CD4-positive, CD25-positive, alpha-beta regulatory T cell (primary cell): ENCODE measurements at places on chromosomes 4 and X. TPM values are rescaled to one million over a fixed set of nuclear protein-coding genes. Genes with fewer than 3 reads are reported as not detected.

The TNMD gene
- total RNA-seq, result not detected

The TMPRSS11A gene
- total RNA-seq, result not detected

The PLP1 gene
- not detected for total RNA-seq

The HAND2 gene
- total RNA-seq, result not detected

The IRS4 gene
- total RNA-seq, result not detected

The ASIC5 gene
- total RNA-seq, result not detected

The GLRA2 gene
- not detected for total RNA-seq

The CHRDL1 gene
- total RNA-seq, result not detected

The VEGFC gene
- total RNA-seq, result not detected

- peak; percentile 24 for DNase-seq
Measured at GRCh38 chrX:129759576-129760061, 20.1 kb upstream of the SASH3 start.

DNA sequence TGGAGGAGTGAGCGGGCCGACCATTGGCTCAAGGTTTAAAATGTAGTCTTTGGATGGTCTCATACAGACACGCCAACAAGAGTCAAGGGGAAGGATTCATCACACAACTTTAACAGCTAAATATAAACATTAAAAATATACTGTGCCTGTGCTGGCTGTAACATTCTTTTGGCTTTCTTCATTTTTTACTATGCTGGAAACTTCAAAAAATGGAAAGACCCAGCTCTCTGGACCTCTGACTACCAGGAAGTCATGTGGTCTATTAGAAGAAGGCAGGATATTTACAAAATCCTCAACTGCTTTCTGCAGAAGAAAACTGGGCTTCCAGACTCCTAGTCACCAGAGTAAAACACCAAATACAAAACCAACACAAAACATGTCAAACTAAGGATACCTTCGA lies 49.8 kb upstream of the KLF3 start:
- peak; percentile 33 for DNase-seq

DNA sequence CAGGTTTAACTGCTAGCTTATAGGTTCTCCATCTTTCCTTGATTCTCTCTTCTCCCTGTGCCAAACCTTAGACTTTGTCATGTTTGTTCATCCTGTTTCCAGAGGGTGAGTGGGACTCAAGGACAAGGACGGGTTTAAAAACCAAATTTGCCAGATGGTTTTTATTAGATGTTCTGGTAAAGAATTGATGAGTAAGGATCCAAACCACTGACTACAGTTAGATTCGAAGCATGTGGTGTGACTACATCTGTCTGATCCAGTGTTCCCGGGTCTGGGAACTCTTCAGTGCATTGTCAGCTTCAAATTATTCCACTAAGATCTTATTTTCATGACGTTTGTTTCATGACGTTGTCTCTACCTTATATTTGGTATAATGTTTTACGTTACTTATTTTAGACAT lies 37.5 kb downstream of the MTMR1 start:
- no peak for DNase-seq

- DNase-seq, result no peak
Measured at GRCh38 chrX:44891642-44892041, 18.7 kb downstream of the KDM6A start.

DNA sequence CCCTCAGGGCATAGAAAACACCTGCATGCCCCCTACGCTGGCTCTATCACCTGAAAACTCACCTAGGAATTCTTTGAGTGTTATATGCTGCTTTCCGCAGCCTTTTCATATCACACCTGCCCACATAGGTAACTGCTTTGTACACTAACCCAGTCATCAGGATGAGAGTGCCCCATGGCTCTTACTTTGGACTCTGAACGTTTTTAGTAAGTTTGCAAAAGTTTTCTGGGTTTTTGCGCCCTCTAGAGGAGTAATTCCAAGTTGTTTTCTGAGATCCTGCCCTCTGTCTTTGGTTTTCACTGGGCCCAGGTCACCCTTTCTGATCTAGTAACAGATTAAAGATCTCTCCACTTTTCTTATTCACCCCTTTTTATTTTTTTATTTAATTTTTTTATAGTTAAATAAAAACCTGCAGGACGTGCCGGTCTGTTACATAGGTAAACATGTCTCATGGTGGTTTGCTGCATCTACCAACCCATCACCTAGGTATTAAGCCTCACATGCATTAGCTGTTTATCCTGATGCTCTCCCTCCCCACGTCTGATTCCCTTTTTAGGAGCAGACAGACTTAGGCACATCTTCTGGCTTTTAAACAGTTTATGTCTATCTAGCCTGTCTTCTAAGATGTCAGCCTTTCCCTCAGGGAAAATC lies 139.2 kb downstream of the NWD2 start:
- DNase-seq, result no peak

DNA sequence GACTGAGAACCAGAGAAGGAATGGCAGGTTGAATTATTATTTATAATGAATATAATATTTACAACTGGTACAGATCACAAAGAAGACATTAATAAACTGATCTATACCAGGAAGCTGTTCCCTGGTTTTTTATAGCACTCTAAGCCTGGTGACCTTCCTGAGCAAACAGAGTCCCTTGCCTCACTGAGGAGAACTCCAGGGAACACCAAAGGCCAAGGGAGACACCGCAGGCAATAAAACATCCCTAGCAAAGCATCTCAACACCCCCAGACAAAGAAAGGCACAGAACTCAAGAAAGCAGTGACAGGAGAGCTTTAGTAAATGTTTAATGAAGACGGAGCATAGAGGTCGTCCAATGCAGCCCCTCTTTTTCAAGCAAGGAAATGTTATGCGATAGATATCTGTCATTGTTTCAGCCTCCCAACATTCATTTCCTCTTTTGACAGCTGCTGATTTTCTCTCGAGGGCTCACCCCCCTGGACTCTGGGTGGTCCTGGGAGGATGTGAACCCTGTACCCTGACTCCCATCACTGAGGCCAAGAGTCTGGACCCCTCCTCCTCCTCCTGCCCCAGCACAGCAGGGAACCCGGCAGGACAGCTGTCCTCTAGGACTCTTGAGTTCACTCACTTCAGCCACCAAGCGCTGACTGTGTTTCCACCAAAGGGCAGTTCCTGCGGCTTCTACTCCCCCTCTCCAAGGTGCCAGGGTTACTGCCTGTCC lies 342.5 kb upstream of the GATB start:
- DNase-seq, result no peak

GRCh38 chr4:7009564-7009963 lies 33.6 kb upstream of the TADA2B start:
- no peak for DNase-seq

GRCh38 chrX:4690521-4690920 lies 977.1 kb upstream of the PRKX start:
- DNase-seq, result no peak

DNA sequence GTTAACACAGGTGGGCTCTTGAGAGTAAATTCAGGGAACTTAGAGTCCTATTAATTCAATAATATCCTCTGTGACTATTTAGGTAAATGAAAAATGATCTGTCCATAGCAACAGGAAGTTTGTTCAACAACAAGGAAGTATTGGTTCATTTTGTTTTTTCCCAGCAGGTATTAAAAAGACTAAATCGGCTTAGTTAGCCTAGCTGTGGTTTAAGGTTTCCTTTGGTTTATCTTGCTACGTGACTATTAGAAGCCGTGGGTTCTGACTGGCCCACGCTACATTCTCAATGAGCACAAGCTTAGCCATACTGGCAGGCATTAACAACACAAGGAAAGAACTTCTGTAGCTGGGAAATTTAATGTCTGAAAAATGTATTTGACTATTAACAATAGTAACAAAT lies 168.8 kb upstream of the HS3ST1 start:
- DNase-seq, result no peak

DNA sequence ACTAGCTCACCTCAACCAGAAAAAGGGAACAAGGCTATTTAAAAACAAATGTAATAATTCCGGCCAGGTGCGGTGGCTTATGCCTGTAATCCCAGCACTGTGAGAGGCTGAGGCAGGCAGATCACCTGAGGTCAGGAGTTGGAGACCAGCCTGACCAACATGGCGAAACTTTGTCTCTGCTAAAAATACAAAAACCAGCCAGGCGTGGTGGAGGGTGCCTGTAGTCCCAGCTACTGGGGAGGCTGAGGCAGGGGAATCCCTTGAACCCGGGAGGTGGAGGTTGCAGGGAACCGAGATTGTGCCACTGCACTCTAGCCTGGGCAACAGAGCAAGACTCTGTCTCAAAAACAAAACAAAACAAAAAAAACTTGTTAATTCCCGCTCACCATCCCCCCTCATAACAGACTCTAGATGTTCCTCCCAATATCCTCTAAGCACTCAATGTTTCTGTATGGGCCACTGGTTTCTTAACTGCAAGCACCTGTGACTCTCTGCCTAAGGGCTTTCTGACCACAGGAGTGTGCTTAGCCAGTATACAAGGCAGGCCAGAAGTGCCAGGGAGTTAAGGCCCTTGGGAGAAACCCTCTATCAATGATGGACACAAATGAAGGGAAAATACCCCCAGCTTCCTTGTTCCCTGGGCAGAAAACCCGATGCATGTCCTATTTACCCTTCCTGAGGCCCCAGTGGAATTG lies 21.0 kb upstream of the THOC2 start:
- no peak for DNase-seq

DNA sequence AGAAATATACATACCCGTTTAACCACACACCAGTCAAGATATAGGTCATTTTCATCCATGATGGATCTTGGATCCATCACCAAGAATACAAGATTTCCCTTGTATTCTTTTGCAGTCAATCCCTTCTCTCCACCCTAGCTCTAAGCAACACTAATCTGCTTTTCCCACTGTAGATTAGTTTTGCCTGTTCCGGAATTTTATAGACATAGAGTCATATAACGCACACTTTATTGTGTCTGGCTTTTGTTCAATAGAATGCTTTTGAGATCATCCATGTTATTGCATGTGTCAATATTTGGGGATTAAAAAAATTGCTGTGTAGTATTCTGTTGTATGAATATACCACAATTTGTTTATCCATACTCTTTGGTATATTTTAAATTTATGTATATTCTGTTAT lies 235.6 kb upstream of the BCOR start:
- no peak for DNase-seq

DNA sequence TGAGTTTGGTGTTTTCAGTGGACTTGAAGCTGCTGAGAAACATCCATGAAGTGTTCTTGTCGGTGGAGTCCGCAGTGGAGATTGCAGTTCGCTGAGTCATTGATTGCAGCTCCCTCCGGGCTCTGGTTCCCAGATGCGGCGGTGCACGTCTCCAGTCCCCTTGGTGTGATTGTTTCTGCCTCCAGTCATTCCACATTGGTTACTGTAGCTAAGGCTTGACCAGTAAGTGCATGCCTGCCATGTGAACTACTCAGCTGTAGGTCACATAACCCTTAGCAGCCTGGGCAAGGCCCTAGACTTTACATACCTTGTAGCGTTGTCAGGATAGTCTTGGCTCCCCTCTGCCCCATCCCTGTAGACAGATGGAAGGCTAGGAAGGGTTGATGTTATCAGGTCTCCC lies 53.8 kb upstream of the CLCN4 start:
- no peak for DNase-seq

DNA sequence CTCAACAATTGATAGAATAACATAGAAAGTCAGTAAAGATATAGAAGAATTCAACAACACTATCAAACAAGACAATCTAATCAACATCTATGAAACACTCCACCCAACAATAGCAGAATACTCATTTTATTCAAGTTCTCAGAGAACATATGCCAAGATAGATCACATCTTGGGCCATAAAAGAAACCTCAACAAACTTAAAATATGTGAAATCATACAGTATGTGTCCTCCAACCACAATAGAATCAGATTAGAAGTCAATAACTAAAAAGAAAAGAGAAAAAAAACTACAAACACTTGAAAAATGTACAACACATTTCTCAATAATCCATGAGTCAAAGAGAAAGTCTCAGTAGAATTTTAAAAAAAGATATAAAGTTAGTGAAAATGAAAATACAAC lies 78.6 kb upstream of the LDB2 start:
- DNase-seq, result no peak

DNA sequence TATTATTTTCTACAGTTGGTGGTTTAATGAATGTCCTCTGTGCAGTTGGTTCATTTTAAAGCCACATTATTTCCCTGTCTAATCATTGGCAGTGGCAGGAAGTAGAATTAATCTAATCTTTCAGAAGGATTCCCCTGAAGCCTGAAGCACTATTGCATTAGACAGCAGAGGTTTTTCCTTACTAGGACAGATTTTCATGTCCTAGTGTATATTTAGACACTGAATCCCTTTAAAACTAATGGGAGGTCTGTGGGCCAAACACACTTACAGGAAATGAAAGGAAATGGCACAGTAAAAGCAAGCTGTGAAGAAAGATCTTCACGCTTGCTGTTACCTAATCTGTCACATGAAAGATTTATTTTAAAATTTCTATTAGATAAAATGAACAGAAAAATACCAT lies 165.2 kb downstream of the SLC39A8 start:
- no peak for DNase-seq

DNA sequence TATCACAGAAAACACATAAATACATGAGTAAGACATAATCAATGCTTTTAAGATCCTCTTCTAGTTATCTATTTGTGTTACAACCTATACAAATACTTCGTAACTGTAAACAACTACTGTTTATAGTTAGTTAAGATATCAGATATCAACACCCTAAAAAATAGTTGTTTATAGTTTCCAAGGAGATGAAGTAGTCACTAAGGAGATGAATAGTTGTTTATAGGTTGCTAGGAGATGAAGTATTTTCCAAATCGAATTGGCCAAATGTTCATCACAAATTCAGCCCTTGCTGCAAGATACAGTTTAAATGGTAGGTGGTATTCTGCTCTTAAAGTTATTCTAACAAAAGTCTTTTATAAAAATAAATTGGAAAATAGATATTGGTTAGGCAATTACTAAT lies 618.2 kb upstream of the PCDH10 start:
- DNase-seq, result no peak

DNA sequence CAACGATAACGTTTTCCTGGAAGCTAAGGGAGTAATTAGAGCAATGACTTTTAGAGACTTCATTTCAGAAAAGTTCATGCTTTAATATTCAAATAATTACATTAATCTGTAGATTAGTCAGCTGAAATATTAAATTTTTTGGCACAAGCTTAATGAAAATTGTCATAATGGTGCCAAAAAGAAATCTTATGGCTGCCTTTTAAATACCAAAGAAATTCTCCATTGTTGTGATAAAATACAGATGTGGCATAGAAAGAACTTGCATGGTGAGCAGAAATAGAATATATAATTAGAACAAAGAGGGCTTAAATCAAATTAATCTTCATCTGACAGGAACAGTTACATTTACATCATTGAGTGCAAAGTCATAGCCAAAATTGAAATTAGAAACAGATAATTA lies 263.5 kb downstream of the AFF2 start:
- DNase-seq, result no peak

DNA sequence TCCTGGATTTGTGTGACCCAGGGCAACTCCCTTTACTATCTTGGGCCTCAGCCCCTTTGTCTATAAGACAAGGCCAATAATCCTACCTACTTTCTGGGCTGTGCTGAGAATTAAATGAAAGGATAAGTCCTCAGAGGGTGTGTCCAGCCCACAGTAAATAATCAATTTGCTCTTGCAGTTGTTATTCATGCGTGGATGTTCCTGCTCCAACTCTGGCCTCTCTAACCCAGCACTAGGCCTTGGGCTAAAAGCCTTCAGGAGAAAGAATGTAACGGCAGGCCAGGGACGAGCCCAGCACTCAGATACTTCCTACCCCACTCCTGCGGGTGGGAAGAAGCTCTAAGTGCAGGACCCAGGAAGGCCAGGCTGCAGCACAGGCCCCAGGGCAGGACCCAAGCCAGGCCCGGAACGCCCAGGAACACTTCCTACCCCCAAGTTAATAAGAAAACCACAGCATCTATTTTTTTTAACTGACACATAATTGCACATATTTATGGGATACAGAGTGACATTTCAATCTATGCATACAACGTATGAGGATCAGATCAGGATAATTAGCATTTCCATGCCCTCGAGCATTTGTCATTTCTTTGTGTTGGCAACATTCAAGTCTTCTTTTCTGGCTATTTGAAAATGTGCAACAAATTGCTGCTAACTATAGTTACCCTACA lies 179.6 kb upstream of the RBPJ start:
- no peak for DNase-seq
